ENCODE measurements at places on chromosomes 1 and 21. TPM values are rescaled to one million over a fixed set of nuclear protein-coding genes. Genes with fewer than 3 reads are reported as not detected.

GRCh38 chr1:154623358-154623757, 15.4 kb upstream of the ADAR start:
- no peak for DNase-seq

GRCh38 chr1:178540204-178540603, 27.3 kb downstream of the TEX35 start:
- no peak for DNase-seq

- DNase-seq, result no peak
Observed at GRCh38 chr1:43453442-43454269, at the start of gene HYI. HYI (minus strand) TSS chr1:43453931; CDS start chr1:43453793, 138 bp downstream.

GRCh38 chr1:97976801-97977200, 56.0 kb upstream of the DPYD start:
- DNase-seq, result no peak

- no peak for DNase-seq
Observed at GRCh38 chr1:18972991-18973390, 16.5 kb upstream of the IFFO2 start.

DNA sequence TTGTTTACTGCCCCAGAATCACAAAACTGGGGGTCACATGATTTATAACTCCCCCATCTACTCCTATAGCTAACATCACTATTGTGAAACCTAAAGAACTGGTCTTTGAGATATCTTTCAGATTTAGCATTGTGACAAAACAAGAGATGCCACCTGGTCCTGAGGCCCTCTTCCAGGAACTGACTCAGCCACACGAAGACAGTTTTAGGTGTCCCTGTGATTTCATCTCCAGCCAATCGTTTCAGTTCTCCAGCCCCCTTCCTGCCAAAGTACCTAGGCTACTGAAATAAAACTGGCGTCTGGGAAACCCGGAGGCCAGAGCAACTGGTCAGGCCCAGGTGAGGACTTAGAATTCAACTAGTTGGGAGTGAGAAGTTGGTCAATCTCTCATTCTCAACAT, 36.6 kb downstream of the TBX19 start:
- no peak for DNase-seq

DNA sequence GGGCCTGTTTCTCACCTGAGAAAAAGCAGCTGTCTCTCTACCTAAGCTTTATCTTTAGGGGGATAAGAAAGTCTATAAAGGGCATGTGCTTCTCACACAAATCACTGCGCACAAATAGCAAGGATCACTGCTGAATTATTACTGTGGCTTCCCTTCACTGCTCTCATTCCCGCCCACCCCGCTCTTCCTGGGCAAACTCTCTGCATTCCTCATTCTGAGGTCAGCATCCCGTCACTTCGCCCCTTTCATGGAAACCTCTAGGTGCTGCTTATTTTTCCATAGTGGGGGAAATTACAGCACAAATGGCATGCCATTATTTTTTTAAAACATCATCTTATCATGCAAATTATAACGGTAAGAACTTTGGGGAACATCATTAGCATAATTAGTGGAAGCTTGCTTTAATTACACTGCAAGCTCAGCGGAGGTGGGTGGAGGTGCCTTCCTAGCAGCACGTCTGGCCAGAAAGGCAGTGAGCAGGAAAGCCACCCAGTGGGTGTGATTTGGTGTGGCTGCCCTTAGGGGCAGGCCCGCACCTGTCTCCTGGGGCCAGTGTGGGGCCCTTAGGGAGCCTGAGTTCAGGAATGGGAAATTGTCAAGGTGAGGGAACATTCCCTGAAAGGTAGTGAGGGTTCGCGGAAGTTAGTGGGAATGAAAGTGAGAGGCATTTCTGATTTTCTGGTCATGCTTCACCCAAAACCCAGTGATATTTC, 105.9 kb downstream of the LAMC2 start:
- DNase-seq, result no peak

- DNase-seq, result no peak
Observed at GRCh38 chr1:227532019-227532619, 31.2 kb upstream of the ZNF678 start.

- no peak for DNase-seq
Observed at GRCh38 chr1:26122988-26123973, 11.7 kb downstream of the PDIK1L start.

- DNase-seq, result peak; percentile 25
Observed at GRCh38 chr1:227437495-227438008, 119.3 kb upstream of the CDC42BPA start.

GRCh38 chr1:236761397-236762132, 33.5 kb upstream of the MTR start:
- DNase-seq, result no peak

GRCh38 chr1:117691942-117692341, 86.1 kb downstream of the TENT5C start:
- DNase-seq, result no peak

DNA sequence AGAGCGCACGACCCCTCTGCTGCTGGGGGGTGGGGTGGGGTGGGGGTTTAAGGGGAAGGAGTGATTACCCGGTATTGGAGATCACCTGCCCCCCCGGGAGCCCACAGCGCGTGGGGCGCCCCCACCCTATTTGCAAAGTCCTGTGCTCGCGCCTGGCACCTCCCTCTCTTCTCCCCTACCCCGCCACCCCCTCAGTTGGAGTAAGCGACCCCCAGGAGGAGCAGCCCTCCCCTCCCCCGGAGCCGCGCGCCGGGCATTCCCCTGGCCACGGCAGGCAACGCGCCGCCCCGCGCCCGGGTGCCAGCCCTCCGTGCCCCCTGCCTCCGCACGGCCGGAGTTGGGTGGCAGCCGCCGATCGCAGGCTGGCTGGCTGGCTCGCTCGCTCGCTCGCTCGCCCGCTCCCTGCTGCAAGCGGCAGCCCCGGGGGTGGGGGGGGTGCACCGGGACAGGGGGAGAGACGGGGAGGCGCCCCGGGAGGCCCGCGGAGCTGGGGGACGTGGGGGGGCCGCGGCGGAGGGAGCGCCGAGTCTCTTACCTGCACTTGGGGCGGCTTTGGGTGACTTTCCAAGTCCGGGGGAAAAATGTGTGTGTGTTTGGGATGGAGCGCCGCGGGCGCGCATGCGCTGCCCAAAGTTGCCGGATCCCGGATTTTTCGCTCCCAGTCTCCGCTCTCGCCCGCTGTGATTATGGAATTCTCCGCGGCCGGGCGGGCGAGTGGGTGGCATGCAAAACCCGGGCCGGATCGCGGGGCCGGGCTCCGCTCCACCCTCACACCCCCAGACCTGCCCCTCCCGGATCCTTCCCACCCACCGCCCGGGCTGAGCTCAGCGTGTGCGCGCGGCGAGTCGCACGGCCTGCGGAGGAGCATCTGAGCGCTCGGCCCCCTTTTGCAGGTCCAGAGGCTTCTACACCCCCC, at the start of gene CASZ1:
Gene CASZ1, minus strand, starts transcription at position 618 of the 916 bp plus-strand sequence. CDS start 102,757 bp downstream, outside the sequence.
- DNase-seq, result peak; percentile 62

DNA sequence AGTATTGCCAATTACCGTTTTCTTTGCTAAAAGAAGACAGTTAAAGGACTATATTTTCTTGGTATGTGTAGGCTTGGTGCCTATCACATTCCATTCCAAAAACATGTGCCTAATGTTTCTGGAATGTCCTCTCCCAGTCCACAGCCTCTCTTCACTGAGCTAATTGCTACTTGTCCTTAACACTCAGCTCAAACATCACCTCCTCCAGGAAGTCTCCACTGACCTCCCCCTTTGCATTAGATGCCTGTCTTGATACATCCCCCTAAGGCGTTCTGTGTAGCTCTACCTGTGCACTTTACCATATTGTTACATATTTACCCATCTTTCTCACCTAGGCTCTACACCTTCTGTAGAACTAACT, 195.6 kb upstream of the CAMK1G start:
- no peak for DNase-seq

DNA sequence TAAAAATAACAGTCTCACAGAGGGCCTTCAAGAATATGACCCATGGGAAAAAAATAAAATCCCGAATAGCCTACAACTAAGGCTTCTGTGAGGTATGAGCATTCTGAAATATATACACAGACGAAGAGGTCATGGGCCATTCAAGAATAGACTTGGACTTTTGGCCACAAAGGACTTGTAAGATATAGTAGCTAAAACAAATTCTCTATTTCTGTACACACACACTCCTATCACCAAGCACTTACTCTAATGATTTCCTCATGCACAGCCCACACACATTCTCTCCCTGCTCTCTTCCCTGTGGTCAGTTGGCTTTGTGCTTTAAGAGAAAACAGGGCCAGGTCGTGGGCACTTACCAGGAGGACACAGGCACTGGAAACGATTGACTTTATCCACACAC, 69.7 kb upstream of the ADAM30 start:
- DNase-seq, result no peak

GRCh38 chr21:31887391-31887841, 14.6 kb downstream of the HUNK start:
- no peak for DNase-seq

GRCh38 chr1:171488190-171488929, 3.0 kb downstream of the PRRC2C start:
- DNase-seq, result no peak

- no peak for DNase-seq
Observed at GRCh38 chr1:74505928-74506710, 6.3 kb downstream of the LRRC53 start.

- DNase-seq, result peak; percentile 84
Observed at GRCh38 chr1:10507111-10507879, 32.5 kb downstream of the PEX14 start.

GRCh38 chr1:228148196-228148861, 1.4 kb upstream of the GJC2 start:
- no peak for DNase-seq

GRCh38 chr1:178969226-178969987, 56.3 kb upstream of the FAM20B start:
- no peak for DNase-seq

DNA sequence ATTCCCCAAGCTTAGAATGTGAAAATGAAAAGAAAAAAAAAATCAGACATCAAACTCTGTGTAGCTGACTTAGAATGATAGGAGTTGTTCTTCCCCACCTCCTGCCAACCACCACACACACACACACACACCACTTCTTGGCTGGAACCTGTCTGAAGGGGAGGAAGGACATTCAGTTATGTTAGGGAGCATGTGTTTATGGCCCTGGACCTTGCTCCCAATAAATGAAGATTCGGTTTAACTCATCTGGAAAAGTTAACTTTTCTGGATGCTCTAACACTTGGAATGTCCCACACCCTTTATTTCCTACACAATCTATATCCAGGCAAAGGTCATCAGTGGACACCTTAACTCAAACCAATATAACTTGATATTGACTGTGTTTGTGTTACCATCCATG, 112.4 kb downstream of the DAB1 start:
- no peak for DNase-seq

DNA sequence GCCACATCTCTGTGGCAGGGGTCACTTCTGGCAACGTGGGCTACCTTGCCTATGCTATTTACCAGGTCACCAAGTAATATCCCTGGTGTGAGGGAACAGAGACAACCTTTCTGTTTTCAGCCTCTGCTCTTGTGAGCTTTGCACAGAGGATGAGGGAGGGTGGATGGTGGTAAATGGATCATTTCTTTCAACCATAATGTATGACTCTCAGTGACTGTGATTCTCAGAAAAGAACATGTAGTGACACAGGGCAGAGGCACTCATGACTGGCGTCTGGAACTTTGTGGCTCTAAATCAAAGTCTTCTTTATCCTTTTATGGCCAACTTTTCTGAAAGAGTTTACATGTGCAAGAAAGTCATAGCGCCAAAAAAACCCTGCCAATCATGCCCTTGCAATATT, 153.5 kb upstream of the USP24 start:
- no peak for DNase-seq

DNA sequence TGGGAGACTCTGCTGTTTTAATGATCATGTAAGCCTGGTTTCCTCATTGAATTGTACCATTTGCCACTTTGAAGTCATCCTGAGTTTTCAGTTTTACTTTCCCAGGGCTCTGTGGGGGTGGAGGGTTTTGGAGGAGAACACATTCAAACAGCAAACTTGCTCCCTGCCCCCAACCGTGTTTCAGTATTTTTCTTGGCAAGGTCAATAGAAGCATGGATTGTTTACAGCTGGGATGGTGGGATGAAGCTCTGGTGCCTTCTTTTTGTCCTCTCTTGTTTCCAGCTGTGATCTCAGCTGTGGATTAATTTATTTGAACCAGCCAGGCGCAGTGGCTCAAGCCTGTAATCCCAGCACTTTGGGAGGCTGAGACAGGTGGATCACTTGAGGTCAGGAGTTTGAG, 54.3 kb upstream of the SERBP1 start:
- no peak for DNase-seq

DNA sequence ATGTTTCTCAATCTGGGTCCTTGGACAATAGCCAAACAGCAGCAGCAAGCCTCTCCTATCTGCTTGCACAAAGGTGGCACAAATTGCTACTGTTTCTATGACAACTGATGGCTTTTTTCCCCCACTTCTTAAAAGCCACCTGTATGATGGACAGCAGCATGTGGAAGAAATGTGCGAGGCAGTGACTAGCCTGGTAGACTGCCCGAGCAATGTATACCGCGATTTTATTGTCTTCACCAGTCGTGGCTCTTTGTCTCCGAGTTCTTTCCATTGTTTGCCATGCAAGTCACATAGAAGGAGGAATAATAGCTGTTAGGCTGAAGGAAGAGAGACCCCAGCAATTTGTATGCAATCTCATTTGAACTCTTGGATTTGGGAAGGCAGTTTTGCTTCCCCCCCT, 79.4 kb downstream of the S1PR1 start:
- DNase-seq, result no peak

- DNase-seq, result no peak
Observed at GRCh38 chr1:34235594-34235993, 58.9 kb downstream of the C1orf94 start.

DNA sequence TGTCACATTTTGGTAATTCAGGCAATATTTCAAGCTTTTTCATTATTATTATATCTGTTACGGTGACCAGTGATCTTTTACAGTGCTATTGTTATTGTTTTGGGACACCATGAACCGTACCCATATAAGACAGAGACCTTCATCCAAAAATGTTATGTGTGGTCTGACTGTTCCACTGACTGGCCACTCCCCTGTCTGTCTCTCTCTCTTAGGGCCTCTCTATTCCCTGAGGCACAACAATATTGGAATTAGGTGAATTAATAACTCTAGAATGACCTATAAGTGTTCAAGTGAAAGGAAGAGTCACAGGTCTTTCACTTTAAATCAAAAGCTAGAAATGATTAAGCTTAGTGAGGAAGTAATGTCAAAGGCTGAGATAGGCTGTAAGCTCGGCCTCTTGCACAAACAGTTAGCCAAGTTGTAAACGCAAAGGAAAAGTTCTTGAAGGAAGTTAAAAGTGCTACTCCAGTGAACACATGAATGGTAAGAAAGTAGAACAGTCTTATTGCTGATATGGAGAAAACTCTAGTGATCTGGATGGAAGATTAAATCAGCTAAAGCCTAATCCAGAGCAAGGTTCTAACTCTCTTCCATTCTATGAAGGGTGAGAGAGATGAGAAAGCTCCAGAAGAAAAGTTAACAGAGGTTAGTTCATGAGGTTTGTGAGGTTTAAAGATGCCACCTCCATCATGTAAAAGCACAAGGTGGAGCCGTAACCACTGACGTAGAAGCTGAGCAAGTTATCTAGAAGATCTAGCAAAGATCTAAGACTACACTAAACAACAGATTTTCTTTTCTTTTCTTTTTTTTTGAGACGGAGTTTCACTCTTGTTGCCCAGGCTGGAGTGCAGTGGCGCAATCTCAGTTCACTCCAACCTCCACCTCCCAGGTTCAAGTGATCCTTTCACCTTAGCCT, 19.7 kb upstream of the DIPK1A start:
- no peak for DNase-seq

The SPATA1 gene
- 0.93 TPM for polyA plus RNA-seq

The LAMC2 gene
- 0.03 TPM for polyA plus RNA-seq

The OR2M3 gene
- not detected for polyA plus RNA-seq

The AURKAIP1 gene
- 64.6 TPM for polyA plus RNA-seq

The GJB5 gene
- polyA plus RNA-seq, result not detected

The CYP4A11 gene
- not detected for polyA plus RNA-seq

The TCHHL1 gene
- not detected for polyA plus RNA-seq

The SELE gene
- polyA plus RNA-seq, result 0.08 TPM

The MMEL1 gene
- polyA plus RNA-seq, result 0.48 TPM

The FOXD2 gene
- polyA plus RNA-seq, result 0.03 TPM

The RGS1 gene
- polyA plus RNA-seq, result not detected

The GJA4 gene
- not detected for polyA plus RNA-seq
